ENCODE measurements at places on chromosomes 6 and 20.

- no peak for DNase-seq
Observed at GRCh38 chr6:138227316-138227781, 9.1 kb upstream of the PBOV1 start.

DNA sequence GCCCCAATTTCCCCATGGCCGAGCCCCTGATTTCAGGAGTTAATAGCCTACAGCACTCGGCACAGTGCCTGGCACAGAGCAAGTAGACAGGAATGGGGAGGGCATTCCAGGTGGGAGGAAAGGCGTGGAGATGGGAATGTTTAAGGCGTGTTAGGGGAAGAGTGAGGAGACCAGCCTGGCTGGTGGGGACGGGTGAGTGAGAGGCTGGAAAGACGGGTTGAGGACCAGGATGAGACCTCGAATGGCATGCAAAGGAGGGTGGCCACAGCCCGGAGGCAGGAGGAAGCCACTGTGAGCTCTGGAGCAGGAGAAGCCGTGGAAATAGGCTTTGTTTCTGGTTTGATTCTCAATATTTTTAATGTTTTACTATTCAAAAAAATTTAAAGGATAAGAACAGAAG lies 49.5 kb downstream of the CEBPB start:
- DNase-seq = no peak

GRCh38 chr6:152295920-152296319 lies 341.2 kb downstream of the SYNE1 start:
- no peak for DNase-seq

GRCh38 chr6:148629592-148630465 lies 117.0 kb upstream of the UST start:
- no peak for DNase-seq

DNA sequence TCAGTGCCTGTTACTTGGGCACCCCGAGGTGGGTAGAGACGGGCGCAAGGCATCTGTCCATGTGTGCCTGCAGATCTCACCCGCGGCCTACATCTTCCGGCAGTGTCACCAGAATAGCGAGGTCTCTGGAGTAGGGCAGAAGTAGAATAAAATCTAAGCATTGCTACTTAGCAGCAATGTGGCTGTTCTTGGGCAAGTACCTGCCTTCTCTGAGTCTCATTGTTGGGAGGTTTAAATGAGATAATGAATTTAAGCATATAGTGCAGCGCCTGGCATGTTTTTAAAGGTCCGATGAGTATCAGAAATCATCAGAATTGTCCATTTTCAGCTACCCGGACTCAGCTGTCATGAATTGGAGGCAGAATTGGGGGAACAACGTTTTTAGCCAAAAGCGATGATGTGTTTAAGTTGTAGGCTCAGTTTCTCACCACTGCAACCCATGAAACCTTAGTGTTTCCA lies 800 bp downstream of the ABCC10 start:
- no peak for DNase-seq

GRCh38 chr6:134173936-134174671 lies 121.7 kb upstream of the SLC2A12 start:
- DNase-seq = peak; percentile 86

DNA sequence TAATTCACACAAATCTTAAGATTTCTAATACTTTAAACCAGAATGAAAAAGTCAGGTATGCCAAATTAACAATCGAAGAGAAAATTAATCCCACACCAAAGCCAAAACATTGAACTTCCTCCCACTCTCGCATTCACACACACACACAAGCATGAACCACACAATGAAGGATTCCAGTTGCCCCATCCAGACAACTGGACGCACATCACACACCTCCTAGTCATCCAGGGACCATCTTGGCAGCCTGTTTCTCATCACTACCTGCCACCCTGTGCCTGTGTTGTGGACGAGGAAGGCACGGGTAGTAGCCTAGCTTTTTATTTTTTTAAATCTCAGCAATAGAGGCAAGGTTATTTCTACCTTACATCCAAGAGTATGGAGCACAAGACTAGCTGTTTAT lies 15.2 kb downstream of the B4GALT5 start:
- no peak for DNase-seq

- DNase-seq = no peak
Observed at GRCh38 chr6:19906171-19906570, 69.0 kb downstream of the ID4 start.

DNA sequence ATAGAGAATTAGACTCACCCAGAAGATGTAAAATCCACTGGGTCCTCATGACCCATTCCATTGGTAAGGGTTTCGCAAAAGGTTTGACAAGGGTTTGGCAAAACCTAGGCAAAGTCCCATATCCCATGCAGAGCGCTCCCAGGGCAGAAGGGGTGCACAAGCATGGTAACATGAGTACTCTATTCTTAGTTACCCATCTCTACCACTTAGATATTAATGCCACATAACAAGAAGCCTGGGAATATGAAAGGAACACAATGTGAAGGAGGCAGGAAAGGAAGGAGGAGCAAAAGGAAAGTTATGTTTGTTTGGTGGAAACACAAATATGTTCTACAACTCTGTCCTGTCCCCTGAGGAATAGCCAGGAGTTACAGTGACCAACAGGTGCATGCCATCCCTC lies 163.1 kb downstream of the FAXC start:
- DNase-seq = no peak

- no peak for DNase-seq
Observed at GRCh38 chr20:35002426-35003210, 47.0 kb downstream of the MYH7B start.

GRCh38 chr6:158826819-158827501 lies 7.8 kb upstream of the EZR start:
- no peak for DNase-seq

GRCh38 chr20:31569163-31570020 lies 35.7 kb upstream of the ID1 start:
- peak; percentile 86 for DNase-seq

GRCh38 chr6:83313882-83314281 lies 117.0 kb downstream of the ME1 start:
- no peak for DNase-seq

- no peak for DNase-seq
Observed at GRCh38 chr20:53205046-53205445, 232.9 kb downstream of the TSHZ2 start.

- DNase-seq = no peak
Observed at GRCh38 chr6:38034274-38034914, 214.9 kb downstream of the ZFAND3 start.

GRCh38 chr6:19803331-19804204 lies 33.6 kb upstream of the ID4 start:
- no peak for DNase-seq

DNA sequence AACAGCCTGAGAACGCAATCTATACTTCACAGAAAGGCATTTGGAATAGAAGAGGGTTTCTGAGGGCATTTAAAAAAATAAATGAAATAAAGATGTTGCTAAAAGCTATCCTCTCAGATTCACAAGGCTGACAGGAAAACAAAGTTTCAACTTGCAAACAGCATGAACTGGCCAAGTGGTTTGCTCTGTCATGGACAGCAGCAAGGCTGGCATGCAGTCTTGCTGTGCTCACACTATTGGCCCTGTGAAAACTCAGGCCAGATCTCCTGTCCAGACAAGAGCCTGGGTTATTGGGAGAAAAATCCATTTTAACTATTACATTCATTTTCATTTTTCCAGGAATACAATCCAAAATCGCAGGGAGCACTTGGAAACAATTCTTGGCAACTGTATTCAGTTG lies 506.2 kb upstream of the SLC35B3 start:
- no peak for DNase-seq

- DNase-seq = no peak
Observed at GRCh38 chr6:30061858-30062458, 893 bp downstream of the POLR1H start.

GRCh38 chr6:170086639-170087420 lies 204.0 kb downstream of the DLL1 start:
- DNase-seq = peak; percentile 64

- no peak for DNase-seq
Observed at GRCh38 chr20:1938464-1939269, 43.5 kb downstream of the SIRPA start.

DNA sequence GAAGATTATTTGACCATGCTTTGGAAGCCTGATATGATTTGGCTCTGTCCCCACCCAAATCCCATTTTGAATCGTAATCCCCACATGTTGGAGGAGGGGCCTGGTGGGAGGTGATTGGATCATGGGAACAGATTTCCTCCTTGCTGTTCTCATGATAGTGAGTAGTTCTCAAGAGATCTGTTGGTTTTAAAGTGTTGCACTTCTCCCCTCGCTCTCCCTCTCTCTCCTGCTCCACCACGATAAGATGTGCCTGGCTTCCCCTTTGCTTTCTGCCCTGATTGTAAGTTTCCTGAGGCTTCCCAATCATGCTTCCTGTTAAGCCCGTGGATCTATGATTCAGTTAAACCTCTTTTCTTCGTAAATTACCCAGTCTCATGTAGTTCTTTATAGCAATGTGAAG lies 21.7 kb upstream of the FAM217A start:
- no peak for DNase-seq

GRCh38 chr6:128307671-128308070 lies 212.7 kb downstream of the PTPRK start:
- no peak for DNase-seq

DNA sequence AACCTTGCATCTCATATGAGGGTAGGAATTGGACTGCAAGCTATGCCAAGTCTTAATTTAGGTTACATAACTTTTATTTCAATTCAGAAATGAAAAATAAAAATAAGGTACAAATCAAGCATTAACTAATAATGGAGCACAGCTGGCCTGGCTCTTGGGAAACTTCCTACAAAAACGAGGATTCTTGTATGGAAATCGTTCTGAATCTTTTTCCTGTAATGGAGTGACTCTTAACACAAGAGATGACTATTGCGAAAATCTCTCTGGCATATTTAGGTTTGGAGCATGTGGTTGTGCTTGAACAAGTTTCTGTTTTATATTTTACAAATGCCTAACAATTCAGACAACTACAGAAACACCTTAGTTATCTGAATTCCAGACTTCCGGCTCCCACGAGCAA lies 34.0 kb upstream of the PI16 start:
- no peak for DNase-seq

GRCh38 chr6:45741437-45742171 lies 274.1 kb downstream of the CLIC5 start:
- no peak for DNase-seq

GRCh38 chr6:44485601-44486401 lies 98.3 kb downstream of the CDC5L start:
- DNase-seq = no peak

- DNase-seq = no peak
Observed at GRCh38 chr6:43496370-43497128, 13.6 kb downstream of the LRRC73 start.

- no peak for DNase-seq
Observed at GRCh38 chr6:5680095-5680494, 326.6 kb downstream of the NRN1 start.

- no peak for DNase-seq
Observed at GRCh38 chr20:51402201-51402600, 140.3 kb downstream of the NFATC2 start.

GRCh38 chr6:45786355-45786781 lies 229.3 kb downstream of the CLIC5 start:
- no peak for DNase-seq

DNA sequence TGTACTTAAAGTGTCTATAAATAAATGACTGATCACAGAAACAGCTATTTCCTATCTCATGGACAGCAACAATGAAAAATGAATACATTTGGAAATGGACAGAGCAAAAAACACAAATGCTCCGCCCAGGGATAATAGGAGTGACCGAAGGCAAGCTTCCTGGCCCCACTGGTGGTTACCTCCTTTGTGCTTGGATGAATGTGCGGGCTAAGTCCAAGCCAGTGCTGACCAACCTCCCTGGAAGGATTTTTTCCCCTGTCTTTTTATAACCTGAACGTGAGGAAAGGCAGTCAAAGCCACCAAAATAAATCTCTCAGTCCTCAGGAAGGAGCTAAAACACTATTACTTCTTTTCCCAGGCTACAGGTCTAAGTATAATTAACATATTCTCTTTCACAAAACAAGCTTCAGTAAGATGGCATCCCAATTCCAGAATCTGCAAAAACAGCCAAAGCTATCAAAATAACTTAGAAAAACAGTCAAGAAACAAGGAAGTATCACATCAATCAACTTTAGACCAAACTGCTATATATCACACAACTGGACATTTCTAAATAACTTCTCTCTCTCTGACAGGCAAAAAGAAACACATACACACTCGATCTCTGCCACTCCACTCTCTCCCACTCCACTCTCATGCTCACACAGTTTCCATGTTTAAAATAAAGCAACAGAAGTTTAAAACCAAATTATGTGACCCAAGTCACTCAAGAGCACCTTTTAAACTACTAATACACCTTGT lies 10.0 kb downstream of the KIF16B start:
- DNase-seq = no peak

DNA sequence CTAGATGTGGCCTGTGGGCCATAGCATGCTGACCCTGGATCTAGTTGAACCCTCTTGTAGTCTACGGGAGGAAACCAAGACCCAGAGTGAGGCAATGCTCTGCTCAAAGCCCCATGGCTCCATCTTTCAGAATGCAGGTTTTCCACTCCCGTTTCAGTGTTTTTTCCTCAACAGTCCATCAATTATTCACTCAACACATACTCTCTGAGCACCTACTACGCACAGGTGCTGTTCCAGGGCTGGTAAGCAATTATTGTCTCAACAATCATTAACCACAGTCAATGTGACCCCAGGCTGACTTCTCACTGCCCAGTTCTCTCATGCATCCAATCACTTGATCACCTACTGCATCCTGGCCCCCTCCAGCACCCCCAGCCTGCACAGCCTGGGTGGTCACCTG lies 20.0 kb downstream of the MOCS1 start:
- DNase-seq = no peak

- DNase-seq = no peak
Observed at GRCh38 chr20:8849990-8850389, 218.9 kb upstream of the PLCB4 start.

- no peak for DNase-seq
Observed at GRCh38 chr6:17666646-17667045, 40.1 kb downstream of the NUP153 start.

DNA sequence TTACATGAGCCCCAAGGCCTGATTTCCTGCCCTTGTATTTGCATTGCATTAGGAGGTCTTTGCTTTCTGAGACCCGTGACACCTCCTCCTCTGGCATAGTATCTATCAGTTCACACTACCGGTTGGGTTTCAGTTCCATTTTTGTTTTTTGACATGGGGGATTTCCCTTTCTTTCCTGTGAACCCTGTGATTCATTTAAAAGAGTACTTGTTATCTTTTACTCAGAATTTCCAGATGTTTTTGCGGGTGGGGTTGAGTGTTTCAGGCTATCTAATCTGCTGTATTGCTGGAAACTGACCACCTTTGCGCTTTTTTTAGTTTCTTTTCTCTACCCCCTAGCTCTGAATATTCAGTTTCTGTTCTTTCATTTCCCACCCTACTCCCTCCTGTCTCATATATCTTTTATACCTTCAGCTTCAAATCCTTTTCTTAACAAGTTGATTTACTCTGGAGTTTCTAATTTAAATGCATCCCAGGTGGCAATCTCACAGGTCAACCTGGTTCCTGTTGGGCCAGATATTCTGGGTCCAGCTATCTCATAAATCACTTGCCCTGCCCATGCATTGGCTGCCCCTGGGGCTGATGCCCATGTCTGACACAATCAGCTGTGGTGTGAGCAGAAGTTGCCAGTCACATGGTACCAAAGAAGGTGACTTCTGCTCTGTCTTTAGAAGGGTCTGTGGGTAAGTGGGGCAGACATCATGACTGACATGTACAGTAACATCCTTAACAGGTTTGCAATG lies 14.3 kb upstream of the NCOA3 start:
- no peak for DNase-seq

GRCh38 chr6:137846274-137846673 lies 20.8 kb upstream of the TNFAIP3 start:
- DNase-seq = no peak

- no peak for DNase-seq
Observed at GRCh38 chr6:43325876-43326275, 17.2 kb upstream of the CRIP3 start.
